GM23338 (cell line): ENCODE measurements at places on chromosomes 4 and X. TPM values are rescaled to one million over a fixed set of nuclear protein-coding genes. Genes with fewer than 3 reads are reported as not detected.
A peak's percentile ranks its signal among the peaks of the same experiment; 100 is the strongest.

- DNase-seq, result no peak
- H3K27ac ChIP-seq, result no peak overlapping the region
- no peaks in the 10 kb centered on the region for H3K27me3 ChIP-seq
- peaks cover 15% of the 10 kb centered on the region; the same call in 1 of the 2 replicates for H3K36me3 ChIP-seq
- peaks cover 17% of the 10 kb centered on the region for H3K4me1 ChIP-seq
Measured at GRCh38 chr4:147620315-147620714, 3.1 kb downstream of the TMEM184C start.

GRCh38 chr4:143511906-143512305, 1.6 kb upstream of the SMARCA5 start:
- no peaks in the 10 kb centered on the region for H3K27me3 ChIP-seq
- H3K4me1 ChIP-seq, result peaks cover 18% of the 10 kb centered on the region; the same call in 1 of the 2 replicates
- no peaks in the 10 kb centered on the region; the same call in 1 of the 2 replicates for H3K36me3 ChIP-seq
- H3K4me3 ChIP-seq, result no peak overlapping the region
- H3K27ac ChIP-seq, result no peak overlapping the region

DNA sequence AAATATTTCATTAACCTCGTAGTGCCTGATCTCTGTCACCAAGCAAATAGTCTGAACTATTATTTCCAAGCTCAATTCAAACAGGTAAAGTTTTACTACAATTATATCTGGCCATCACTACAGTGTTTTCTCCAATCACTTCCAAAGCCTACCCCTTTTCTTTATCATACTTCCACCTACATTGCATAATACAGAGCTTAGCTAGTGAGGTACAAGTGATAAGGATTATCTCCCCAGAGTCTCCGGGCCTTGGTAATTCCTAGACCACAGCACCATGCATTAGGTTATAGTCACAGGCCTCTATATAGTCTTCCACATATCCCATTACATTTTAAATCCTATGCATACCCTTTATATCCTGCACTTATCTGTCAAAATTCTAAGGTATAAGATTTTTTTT, 154.2 kb downstream of the SNCA start:
- H3K27ac ChIP-seq, result no peak overlapping the region
- H3K4me3 ChIP-seq, result peak overlapping the region; percentile 61
- DNase-seq, result no peak

DCAF12L2 gene
- total RNA-seq, result 1.3 and 1.9 TPM in 2 replicates

WWC2 gene
- 64.7 and 74.2 TPM in 2 replicates for total RNA-seq

RPL36A gene
- total RNA-seq, result 901 and 2,255 TPM in 2 replicates

P2RY10 gene
- total RNA-seq, result not detected in 2 replicates

DNA sequence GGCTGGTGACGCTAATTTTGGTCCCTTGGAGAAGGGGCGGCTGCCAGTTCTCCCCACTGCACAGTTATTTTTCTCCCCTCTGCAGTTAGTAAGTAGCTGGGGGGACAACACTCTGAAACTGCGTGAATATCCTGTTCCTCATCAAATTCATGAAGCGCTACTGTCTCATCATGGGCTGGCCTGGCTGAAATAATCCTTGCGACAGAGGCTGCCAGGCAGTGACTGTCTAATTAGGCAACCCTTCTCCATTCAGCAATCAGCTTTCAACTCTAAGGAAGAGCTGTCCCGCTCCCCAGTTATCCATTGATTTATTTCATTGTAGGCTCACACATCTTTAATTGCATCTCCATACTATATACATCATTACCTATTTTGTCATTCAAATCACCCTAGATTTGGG, 8.2 kb downstream of the SH3TC1 start:
- no peaks in the 10 kb centered on the region for H3K4me1 ChIP-seq
- no peak overlapping the region for H3K4me3 ChIP-seq
- DNase-seq, result no peak
- H3K27me3 ChIP-seq, result no peaks in the 10 kb centered on the region
- H3K36me3 ChIP-seq, result no peaks in the 10 kb centered on the region
- no peak overlapping the region for H3K27ac ChIP-seq

DNA sequence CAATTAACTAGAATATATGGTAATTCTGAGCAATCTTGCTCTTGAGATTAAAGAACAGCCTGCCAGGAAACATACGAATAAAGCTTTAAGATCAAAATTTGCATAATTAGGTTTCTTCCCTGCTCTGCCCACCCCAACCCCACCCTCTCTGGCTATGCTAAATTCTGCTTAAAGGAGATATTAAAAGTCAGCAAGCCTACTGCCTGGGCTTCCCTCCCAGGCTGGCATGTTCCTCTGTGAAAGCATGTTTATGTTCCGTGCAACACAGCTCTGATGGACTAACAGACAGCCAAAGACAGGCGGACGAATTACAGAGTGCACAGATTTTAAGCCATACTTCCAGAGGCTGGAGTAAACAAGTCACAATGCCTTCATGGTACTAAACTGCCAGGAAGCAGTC, 28.4 kb downstream of the CD99L2 start:
- H3K27me3 ChIP-seq, result no peaks in the 10 kb centered on the region
- H3K27ac ChIP-seq, result no peak overlapping the region
- no peak overlapping the region for H3K4me3 ChIP-seq
- H3K4me1 ChIP-seq, result 0 out of 2 replicates have a peak, but pooled peaks cover 6% of the 10 kb centered on the region
- H3K36me3 ChIP-seq, result no peaks in the 10 kb centered on the region

GRCh38 chrX:133444952-133445831, 29.9 kb upstream of the GPC4 start:
- peak overlapping the region; percentile 44 for H3K4me3 ChIP-seq
- peak overlapping the region; percentile 65 for H3K27ac ChIP-seq
- peak; percentile 68 for DNase-seq
- no peaks in the 10 kb centered on the region for H3K36me3 ChIP-seq
- H3K4me1 ChIP-seq, result peaks cover 19% of the 10 kb centered on the region

DNA sequence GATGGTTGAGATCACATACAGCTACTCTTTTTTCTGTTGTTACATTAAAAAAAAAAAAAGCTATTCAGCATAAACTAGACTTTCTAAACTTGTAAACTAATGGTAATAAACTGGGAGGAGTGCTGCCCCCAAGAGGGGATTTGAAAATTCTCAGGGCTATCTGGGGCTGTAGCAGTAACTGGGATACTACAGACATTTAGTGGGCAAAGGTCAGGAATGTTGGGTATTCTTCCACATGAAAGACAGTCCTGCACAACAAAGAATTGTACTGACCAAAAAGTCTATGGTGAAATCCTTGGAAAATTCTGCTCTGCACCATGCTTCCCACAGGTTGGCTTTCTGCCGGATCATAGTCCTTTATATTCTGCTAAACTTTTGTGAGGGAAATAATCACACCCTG, 232.6 kb upstream of the BOD1L1 start:
- no peaks in the 10 kb centered on the region for H3K4me1 ChIP-seq
- no peak overlapping the region for H3K27ac ChIP-seq
- H3K27me3 ChIP-seq, result no peaks in the 10 kb centered on the region
- peak; percentile 65 for DNase-seq
- H3K36me3 ChIP-seq, result peaks cover 4% of the 10 kb centered on the region; the same call in 1 of the 2 replicates
- no peak overlapping the region for H3K4me3 ChIP-seq

GRCh38 chrX:39874202-39874816, 223.4 kb downstream of the BCOR start:
- no peaks in the 10 kb centered on the region for H3K4me1 ChIP-seq
- H3K4me3 ChIP-seq, result no peak overlapping the region
- no peak overlapping the region for H3K27ac ChIP-seq
- no peak for DNase-seq
- H3K27me3 ChIP-seq, result no peaks in the 10 kb centered on the region

DNA sequence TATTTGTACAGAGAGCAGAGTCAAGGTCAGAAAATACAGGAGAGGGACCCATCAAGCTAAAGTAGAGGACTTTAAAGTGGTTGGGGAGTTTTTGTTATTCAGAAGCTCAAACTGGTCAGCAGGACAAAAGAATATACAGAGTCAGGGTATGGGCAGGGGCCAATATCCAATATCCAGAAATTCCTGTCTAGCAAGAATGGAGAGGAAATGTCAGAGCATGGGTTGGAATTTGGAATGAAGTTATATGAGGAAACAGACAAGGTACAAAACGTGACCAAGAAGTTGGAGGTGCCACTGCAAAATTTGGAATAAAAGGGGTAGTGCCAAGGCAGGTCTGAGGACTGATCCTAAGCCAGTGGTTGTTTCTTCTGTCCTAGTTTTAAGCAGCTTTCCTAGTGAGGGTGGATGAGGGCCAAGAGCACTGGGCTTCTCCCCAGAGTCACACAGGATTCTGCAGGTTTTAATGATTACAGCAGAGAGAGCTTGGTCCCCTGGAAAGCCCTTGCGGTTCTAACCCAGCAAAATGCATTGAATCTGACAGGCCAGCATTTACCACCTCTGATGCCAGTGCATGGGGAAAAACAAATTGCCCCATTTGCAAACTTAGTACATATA, 304.7 kb upstream of the FTHL17 start:
- no peaks in the 10 kb centered on the region for H3K36me3 ChIP-seq
- no peak overlapping the region for H3K27ac ChIP-seq
- no peak overlapping the region for H3K4me3 ChIP-seq

DNA sequence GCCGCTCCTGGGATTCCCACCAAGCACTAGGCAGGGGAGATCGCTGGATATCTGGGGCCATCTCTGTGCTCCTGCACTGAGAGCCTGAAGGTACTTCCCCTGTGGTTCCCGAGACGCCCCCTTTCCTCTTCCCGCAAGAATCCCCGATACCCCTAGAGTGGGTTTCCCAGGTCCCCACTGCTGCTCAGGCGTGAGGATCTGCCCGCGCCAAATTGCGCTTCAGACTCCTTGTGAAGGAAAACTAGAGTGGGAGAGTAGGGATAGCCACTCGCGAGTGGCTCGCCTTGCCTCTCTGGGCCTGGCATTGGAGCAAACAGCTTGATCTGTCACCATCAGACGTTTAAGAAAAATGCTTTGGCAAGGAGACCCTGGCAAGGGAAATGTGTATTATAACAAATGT, 1.5 kb downstream of the IL1RAPL2 start:
- peak overlapping the region; percentile 60 for H3K4me3 ChIP-seq
- no peak overlapping the region for H3K27ac ChIP-seq
- H3K4me1 ChIP-seq, result peaks cover 3% of the 10 kb centered on the region; the same call in 1 of the 2 replicates
- H3K36me3 ChIP-seq, result no peaks in the 10 kb centered on the region
- H3K27me3 ChIP-seq, result peaks cover 83% of the 10 kb centered on the region

GRCh38 chr4:176443117-176443516, 123.4 kb downstream of the SPCS3 start:
- no peak overlapping the region for H3K4me3 ChIP-seq
- no peak for DNase-seq
- no peak overlapping the region for H3K27ac ChIP-seq
- no peaks in the 10 kb centered on the region for H3K36me3 ChIP-seq

- DNase-seq, result peak; percentile 74
- H3K4me3 ChIP-seq, result peak overlapping the region; percentile 64
- H3K27ac ChIP-seq, result peak overlapping the region; percentile 98
Measured at GRCh38 chrX:40157228-40158035, 59.7 kb upstream of the BCOR start.

- no peaks in the 10 kb centered on the region for H3K4me1 ChIP-seq
- no peaks in the 10 kb centered on the region for H3K27me3 ChIP-seq
- H3K27ac ChIP-seq, result no peak overlapping the region
- no peak overlapping the region for H3K4me3 ChIP-seq
- H3K36me3 ChIP-seq, result no peaks in the 10 kb centered on the region
Measured at GRCh38 chr4:72076562-72076961, 44.8 kb downstream of the NPFFR2 start.

DNA sequence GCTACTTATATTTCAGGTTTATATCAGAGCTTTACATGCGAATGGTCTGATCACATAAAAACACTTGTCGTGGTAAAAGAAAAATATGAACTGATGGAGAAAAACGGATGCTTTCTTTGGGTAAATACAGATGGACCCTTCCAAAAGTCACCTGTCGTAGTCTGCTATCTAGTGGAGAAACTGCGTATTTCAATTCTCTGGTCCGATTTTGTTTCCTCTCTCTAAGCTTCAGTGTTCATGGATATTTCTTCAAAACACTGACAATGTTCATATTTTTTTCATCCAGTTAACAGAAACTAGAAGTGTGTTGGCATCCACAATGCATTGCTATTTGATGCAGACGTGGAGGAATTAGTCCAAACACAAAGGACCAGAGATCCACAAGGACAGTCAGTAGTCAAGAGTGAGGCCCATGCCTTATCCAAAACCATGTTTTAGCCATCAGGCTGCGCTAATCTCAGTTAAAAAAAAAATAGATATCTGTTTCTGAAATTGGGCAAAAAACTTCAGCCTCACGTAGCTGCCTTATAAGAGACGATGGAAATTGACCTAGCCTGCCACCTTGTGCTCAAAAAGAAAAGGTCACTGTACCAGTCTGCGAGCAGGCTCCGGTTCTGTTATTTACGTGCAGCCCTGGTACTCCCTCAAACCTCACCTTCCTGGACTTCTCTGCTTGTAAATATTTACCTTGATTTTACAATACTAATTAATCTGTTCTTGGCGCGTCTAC, 16.0 kb downstream of the MEPE start:
- no peaks in the 10 kb centered on the region for H3K27me3 ChIP-seq
- H3K36me3 ChIP-seq, result no peaks in the 10 kb centered on the region
- peaks cover 12% of the 10 kb centered on the region for H3K4me1 ChIP-seq

DNA sequence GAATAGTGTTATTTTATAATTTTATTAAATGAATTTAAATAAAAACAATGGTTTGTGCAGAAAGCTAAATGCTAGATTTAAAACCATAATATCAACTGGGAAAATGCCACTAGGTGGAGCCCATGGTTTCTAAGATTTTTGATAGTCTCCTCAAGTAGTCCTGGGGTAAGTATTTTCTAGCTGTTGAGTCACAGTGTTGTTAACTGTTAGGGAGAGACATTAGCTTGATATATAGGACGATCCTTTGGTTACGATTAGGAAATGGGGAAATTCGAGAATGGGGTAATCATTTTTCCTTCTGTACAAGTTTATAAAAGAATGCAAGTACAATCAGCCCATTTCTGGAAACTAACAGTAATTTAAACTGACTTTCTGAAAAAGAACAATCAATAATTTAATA, 378.4 kb downstream of the ANKRD50 start:
- H3K4me3 ChIP-seq, result no peak overlapping the region
- peak; percentile 82 for DNase-seq
- H3K27ac ChIP-seq, result no peak overlapping the region
- H3K36me3 ChIP-seq, result no peaks in the 10 kb centered on the region
- no peaks in the 10 kb centered on the region for H3K27me3 ChIP-seq
- no peaks in the 10 kb centered on the region for H3K4me1 ChIP-seq

C1QTNF7 gene
- not detected in 2 replicates for total RNA-seq

GATA1 gene
- not detected in 2 replicates for total RNA-seq

PPP2R2C gene
- 7.6 and 9.2 TPM in 2 replicates for total RNA-seq

DNA sequence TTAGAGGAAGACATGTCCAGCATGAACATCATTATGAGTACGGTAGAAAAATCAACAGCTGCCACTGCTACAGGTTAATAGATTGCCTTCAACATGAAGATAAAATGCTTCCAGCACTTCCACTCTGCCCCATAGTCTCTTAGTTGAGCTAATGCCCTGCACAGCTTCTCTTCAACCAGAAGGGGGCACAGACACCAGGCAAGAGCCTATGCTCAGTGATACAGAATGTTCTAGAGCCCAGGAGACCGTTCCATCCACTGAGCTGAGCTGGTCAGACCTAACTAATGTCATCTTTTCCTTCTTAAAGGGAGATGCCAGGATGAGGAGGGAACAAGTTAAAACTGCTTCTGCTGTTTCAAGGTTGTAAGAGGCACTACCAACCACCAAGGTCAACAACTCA, 42.2 kb downstream of the SMIM10L2A start:
- H3K36me3 ChIP-seq, result no peaks in the 10 kb centered on the region
- no peak overlapping the region for H3K27ac ChIP-seq
- H3K4me3 ChIP-seq, result no peak overlapping the region
- no peaks in the 10 kb centered on the region for H3K27me3 ChIP-seq
- H3K4me1 ChIP-seq, result no peaks in the 10 kb centered on the region

SOD3 gene
- 11.8 and 16.6 TPM in 2 replicates for total RNA-seq

- no peaks in the 10 kb centered on the region for H3K36me3 ChIP-seq
- no peak overlapping the region for H3K4me3 ChIP-seq
- H3K27me3 ChIP-seq, result no peaks in the 10 kb centered on the region
- H3K27ac ChIP-seq, result no peak overlapping the region; the same call in 1 of the 2 replicates
- DNase-seq, result no peak
- H3K4me1 ChIP-seq, result no peaks in the 10 kb centered on the region
Measured at GRCh38 chr4:39714166-39714565, 16.2 kb downstream of the UBE2K start.

TACR3 gene
- 1.6 and 2.2 TPM in 2 replicates for total RNA-seq
